CD4-positive, alpha-beta T cell treated with Interleukin-4 for 4 hours (primary cell): ENCODE measurements at places on chromosomes 1 and 21.

GRCh38 chr1:68287241-68287640, 54.9 kb upstream of the WLS start:
- no peak for DNase-seq

- DNase-seq = no peak
Measured at GRCh38 chr1:209586221-209586740, 2.8 kb downstream of the CAMK1G start.

DNA sequence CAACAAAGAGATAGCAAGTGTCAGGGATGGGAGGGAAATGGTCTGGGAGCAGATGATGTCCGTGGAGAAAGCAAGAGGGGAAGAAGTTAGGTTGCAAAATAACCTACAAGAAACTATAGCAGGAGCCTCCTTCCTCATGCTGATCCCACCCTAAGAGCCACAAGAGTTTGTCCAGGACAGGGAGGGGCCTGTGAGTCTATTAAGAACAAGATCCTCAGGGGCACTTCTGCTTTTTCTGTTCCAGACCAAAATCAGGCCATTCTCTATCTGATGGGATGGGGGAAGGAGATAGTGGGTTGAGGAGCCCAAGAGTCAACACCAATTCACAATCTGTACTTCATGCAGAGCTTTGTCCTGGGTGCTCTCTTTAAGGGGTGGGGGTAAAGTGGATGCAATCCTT, 7.7 kb upstream of the ATP1A4 start:
- DNase-seq = no peak

- DNase-seq = no peak
Measured at GRCh38 chr1:232335741-232336293, 294.1 kb downstream of the SIPA1L2 start.

GRCh38 chr1:13513895-13514546, at the start of gene LRRC38:
Gene LRRC38, minus strand, starts transcription at chr1:13514003. Its CDS starts 410 bp downstream, at chr1:13513593.
- no peak for DNase-seq

- DNase-seq = peak; percentile 92
Measured at GRCh38 chr1:167517535-167518330, 596 bp downstream of the CD247 start.

- no peak for DNase-seq
Measured at GRCh38 chr1:40622936-40623629, 42.4 kb downstream of the RIMS3 start.

DNA sequence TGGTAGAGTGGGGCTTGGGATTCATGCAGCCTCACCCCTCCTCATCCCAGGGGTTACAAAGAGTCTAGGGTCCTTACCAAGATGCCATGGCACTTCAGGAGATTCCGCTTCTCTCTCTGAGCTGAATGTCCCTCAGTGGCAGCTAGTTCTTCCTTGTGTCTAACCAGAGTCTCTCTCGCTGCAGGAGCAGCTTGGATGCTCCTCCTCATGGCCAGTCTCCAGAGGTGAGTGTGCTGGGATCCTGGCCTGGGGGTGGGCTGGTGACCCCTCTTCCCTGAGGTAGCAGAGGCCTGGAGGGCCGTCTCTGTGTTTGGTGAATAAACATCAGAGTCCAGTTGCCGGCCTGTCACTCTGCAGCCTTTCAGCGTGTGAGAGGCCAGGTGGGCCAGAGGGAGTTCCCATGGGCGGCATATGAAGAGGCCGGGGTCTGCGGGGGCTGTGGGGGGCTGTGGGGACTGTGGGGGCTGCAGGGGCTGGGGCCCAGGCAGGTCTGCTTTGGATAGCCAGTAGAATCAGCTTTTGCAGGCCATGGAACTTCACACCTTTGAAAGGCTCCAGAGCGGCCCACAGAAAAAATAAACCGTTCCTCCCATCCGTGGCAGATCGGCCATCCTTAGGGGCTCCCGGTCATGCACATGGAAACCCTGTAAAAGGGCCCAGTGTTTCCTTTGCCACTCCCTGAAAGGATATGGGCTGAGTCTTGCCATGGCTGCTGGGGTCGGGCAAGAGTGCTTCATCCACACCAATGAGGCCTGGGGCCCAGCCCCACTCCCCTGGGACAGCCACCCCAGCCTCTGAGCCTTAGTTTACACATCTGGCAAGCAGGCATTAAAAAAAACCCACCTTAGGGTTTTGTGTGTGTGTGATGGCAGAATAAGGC, 256.4 kb downstream of the FOXD2 start:
- no peak for DNase-seq

DNA sequence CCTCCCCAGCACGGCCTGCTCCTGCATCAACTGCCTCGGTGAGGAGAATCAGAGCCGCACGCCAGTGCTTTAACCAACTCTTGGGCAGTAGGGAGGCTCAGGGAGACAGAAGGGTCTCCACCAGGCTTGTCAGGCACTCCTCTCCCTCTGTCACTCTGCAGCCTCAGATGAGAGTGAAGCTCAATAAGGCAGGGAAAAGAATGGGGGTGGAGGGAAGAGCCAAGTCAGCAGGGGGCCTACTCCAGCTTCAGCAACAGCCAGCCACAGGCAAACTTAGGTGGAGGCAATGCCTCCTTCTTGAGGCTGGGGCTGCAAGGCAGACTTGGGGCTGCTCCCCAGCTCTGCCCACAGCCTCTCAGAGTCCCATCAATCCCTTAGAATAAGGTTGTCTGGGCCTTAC, 51.8 kb upstream of the A3GALT2 start:
- no peak for DNase-seq

GRCh38 chr1:227391879-227392278, 73.6 kb upstream of the CDC42BPA start:
- no peak for DNase-seq

GRCh38 chr1:178938959-178939317, 68.1 kb upstream of the ANGPTL1 start:
- DNase-seq = no peak

GRCh38 chr1:224894915-224895314, 34.6 kb upstream of the DNAH14 start:
- no peak for DNase-seq

DNA sequence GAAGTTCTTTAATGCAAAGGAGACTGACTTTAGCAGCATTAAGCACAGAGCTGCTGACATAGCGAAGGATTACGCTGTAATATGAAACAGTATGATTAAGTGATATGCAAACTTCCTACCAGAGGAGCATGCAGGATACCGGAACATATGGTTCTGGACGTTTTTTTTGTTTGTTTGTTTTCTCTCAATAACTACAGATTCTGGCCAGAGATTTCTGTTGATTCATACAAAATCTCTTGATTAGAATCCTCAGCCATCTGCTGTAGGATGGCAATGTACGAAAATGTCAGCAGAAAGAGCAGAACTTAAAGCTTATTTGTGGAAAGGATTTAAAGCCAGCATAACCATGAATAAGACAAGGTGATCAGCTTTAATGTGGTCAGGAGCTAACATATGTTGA, 970.7 kb downstream of the KCNT2 start:
- no peak for DNase-seq

GRCh38 chr1:180507795-180508724, 5.7 kb upstream of the ACBD6 start:
- peak; percentile 39 for DNase-seq

GRCh38 chr21:44878053-44878982, 4.8 kb upstream of the PTTG1IP start:
- DNase-seq = no peak

GRCh38 chr1:182062223-182062622, 711 bp upstream of the ZNF648 start:
- no peak for DNase-seq

DNA sequence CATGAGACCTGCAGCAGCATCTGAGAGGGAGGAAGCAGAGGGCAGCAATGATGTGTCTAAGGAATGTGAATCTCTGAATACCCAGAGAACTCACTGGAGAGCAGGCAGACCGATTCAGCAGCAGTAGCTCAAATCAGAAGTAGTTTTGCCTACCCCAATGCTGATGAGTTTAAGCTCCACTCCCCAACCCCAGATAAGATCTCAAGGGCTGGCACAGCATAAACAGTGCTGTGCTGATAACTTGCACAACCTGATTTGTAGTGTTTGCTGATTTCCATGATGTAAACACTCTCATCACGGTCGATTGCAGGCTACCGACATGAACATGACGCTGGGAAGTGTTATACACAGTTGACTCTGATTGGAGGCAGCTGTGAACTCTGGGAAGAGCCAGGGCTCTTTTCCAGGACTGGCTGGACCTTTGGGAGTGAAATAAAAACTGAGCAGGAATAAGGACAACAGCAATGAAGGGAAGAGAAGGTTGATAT, 11.2 kb upstream of the HMGCS2 start:
- DNase-seq = no peak

- DNase-seq = peak; percentile 28
Measured at GRCh38 chr1:48227165-48228013, 4.9 kb downstream of the SLC5A9 start.

- DNase-seq = no peak
Measured at GRCh38 chr1:116832932-116833578, 76.7 kb upstream of the PTGFRN start.

- peak; percentile 76 for DNase-seq
Measured at GRCh38 chr1:39683591-39684312, 7.5 kb downstream of the HPCAL4 start.

DNA sequence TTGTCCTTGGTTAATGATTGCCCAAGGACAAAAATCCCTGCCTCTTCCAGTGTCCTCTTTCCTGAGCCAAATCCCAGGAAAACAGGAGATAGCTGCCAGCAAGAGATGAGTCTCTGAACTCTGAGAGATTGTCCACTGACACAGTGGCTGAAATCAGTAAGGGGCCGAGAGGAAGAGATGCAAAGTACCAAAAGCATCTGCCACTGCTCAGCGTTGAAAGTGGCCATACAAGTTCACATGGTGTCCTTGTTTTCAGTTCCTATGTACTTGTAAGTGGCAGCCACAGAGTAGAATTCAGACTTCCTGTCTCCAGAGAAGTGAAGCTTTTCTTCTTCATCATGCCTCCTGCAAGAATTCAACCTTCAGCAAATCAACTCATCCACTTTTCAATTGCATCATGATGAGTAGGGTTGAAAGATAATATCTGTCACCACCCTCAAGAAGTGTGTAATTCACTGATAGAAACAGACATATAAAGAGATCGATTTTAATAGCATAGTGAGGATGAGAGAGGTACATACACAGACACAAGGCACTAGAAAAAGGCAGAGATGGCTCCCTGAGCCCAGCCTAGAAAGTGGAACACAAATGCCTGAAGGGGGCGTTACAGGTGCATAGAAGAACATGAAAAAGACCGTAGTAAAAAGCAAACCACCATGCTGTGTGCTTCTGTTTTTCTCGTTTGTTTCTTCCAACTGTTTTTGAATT, 185.8 kb downstream of the MRPL39 start:
- peak; percentile 82 for DNase-seq

GRCh38 chr1:39230261-39231190, 26.0 kb downstream of the MACF1 start:
- peak; percentile 81 for DNase-seq

DNA sequence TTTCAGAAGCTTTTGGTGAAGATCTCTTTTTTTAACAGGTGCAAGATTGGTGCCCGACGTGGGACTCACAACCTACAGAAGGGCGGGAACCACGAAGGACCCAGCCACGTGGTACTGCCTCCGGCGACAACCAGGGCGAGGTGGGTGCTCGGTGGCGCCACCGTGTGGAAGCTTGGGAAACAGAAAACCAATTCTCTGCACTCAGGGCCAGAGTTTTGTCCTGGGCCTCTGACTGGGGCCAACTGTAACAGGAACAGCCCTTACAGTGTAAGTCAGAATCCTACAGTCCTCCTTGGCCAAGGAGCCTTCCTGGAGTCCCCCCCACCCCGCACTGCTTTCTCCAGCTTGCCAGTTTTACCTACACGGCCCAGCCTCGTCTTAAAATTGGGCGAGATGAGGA, 11.6 kb upstream of the S100A7A start:
- DNase-seq = peak; percentile 38

GRCh38 chr1:209375097-209375496, 208.4 kb upstream of the CAMK1G start:
- no peak for DNase-seq

GRCh38 chr1:13807209-13807608, 107.2 kb downstream of the PRDM2 start:
- DNase-seq = peak; percentile 21

GRCh38 chr1:230310381-230311163, 115.6 kb downstream of the PGBD5 start:
- peak; percentile 63 for DNase-seq

- no peak for DNase-seq
Measured at GRCh38 chr1:229893762-229894444, 173.1 kb upstream of the GALNT2 start.

DNA sequence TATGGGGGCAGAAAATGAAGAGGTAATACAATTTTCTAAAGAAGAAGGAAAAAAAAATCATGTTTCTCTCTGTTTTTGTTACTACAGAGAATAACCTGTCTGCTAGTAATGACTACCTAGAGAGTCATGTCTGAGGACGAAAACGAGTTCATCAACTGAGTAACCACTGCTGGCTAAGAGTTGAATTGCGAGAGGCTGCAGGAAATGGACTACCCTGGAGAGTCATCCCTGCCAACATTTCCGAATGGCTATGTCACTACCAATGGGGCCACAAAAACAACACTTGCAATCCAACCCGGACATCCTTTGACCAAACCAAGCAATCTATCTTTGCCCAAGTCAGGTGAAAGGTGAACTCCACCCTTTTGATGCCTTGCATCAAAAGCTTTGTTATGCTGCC, 120.6 kb downstream of the FCRL5 start:
- no peak for DNase-seq

DNA sequence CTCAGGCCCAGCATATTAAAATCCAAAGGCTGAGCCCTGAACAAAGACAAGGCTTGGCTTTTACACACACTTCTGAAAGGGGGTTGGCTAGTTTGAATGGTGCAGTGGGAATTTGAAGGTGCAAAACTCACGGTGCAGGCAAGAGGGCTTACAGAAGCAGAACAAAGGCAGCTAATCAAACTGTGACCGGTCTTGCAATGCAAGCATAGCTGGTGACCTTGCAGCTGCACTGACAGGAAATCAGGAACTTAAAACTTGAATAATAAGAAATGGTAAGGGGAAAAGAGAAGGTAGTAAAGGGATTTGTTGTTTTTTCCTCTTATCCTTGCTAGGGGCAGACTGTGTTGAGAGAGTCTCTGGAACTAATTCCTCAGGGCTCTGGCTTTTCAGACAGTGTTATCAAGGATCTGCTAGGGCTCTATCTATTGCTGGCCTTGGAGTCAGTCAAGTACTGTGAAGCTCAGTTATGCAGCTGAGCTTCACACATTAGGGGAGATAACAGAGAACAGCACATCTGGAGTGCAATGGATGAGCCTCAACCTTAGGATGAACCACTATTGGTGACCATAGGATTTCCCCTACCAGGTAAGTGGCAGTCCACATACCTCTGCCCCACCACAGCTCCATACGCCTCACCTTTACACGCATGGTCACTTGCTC, 97.6 kb downstream of the PPIAL4G start:
- no peak for DNase-seq

DNA sequence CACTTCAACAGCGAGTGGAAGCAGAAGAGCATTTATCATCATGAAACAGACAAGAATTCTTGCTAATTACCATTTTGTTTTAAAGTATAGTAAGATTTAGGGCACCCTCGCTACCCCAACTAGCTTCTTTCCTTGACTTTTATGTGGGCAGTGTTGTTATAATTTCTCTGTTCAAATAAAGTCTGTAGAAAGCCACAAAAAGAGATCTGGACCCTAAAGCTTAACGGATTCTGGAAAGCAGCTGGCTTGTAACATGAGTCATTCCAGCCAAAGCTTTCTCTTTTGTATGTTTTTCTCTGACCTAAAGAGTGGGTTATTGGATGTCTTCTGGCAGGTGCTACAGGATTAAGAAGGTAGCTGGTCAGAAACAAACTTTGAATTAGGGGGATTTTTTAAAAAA, 37.4 kb downstream of the RUNX1 start:
- DNase-seq = peak; percentile 46
